Nephron progenitor cell (in vitro differentiated cells): ENCODE measurements at places on chromosomes 7 and 10.

GRCh38 chr10:103476046-103476768 lies 2.8 kb downstream of the CALHM3 start:
- peak; percentile 48 for DNase-seq

- no peak for DNase-seq
Observed at GRCh38 chr7:99121496-99122021, 22.3 kb downstream of the SMURF1 start.

- DNase-seq = no peak
Observed at GRCh38 chr7:33873981-33874750, 31.2 kb upstream of the BMPER start.

DNA sequence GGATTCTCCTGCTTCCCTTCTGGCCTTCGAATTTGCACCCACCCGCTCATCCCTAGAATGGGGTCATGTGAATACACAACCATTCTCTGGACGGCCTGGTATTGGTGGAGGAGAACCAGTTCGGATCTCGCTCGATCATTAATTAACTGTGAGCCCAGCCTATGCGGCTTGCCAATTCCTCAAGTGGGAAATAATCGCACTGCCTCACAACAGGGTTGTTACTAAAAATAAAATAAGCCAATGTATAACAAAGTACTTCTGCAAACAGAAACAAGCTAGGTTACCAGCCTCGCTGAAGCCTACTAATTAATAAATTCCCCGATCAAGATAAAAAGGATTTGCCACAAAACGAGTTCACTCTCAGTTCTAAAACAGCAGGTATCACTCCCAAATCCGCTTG lies 16.2 kb downstream of the CTBP2 start:
- DNase-seq = no peak

DNA sequence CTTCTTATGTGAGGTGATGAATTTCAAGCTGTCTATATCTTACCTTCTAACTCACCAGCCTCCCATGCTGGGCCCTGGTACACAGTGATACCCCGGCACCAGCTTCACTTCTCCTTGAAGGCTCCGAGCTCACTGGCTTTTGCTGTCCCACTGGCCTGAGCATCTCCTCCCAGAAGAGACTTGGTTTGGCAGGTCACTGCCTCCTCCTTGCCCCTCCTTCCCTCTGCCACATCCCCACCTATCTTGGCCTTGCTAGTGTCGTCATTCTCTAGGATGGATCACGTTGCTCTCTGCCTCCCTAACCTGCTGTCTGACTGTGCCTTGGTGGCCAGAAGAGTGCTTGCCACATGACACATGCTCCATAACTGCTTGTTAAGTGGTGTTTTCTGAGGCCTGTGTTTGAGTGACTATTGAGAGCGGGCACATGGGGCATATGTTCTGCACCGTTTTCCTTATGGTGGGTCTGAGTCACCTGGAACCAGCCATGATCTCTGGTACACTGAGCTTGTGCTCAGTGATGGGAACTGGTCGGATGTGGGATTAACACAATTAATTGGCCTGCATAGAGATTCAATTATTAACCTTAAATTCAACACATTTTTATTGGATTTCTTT lies 86.5 kb downstream of the TMEM178B start:
- DNase-seq = no peak

GRCh38 chr10:88848499-88848898 lies 3.1 kb downstream of the ANKRD22 start:
- no peak for DNase-seq

- no peak for DNase-seq
Observed at GRCh38 chr7:117012696-117013095, 59.4 kb downstream of the ST7 start.

GRCh38 chr10:87054373-87055295 lies 34.5 kb downstream of the FAM25A start:
- DNase-seq = no peak

- peak; percentile 4 for DNase-seq
Observed at GRCh38 chr10:46546591-46547540, 9.6 kb downstream of the GPRIN2 start.

- no peak for DNase-seq
Observed at GRCh38 chr7:7496311-7496710, 39.4 kb downstream of the COL28A1 start.

GRCh38 chr10:26430641-26431163 lies 7.4 kb upstream of the APBB1IP start:
- DNase-seq = no peak

DNA sequence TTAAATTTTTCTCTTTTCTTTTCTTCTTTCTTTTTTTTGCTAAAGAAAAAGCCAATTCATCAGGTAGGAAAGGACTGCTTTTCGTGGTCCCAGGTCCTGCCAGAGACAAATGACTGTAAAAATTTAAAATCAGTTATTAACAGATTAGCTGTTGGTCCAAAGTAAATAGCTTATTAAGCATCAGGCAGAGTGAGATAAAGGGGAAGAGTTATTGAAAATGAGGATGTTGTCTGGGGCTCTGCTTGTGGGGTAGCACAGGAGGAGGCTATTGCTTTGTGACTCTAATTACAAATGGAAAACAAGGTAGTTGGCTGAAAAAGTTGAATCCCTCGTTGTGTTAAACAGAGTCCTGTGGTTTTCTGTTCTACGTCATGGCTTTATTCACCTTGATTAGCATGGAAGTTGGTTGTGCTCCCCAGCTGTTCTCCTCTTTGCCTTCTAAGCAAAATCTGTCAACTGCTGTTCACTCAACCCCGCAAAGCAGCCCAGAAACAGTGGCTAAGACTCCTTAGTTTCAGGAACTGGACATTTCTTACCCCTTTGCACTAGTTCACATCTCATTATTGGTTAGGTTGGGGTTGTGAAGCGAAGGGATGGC lies 128.9 kb downstream of the SNX10 start:
- DNase-seq = no peak

- DNase-seq = no peak
Observed at GRCh38 chr10:132866601-132867381, 75.6 kb downstream of the CFAP46 start.

DNA sequence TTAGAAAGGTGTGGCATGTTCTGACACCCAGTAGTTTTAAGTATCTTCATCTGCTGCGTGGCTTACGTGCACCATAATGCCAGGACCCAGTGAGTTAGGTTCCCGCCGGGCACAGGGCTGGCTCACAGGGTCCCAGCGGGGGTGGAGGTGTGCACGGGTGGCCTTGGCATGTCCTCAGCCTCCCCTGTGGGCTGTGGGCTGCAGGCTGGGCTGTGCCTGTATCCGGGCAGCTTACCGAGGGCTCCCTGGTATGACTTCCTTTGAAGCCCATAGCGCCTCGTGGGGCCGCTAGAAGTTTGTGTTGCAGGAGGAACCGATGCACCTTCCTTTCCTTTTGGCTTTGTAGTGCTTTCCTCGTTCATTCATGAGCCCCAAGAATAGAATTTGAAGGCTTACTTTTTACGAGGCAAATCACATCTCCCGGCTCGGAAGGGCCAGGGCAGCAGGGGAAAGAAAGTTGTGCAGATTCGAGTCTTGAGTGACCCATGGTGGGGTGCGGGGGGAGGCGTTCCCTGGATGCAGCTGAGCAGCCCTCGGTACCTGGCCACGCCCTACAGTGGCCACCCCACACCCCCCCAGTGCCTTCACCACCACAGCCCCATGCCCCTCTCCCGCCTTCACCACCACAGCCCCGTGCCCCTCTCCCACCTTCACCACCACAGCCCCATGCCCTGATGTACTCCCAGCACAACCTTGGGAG lies 113.2 kb downstream of the WDR37 start:
- DNase-seq = no peak

DNA sequence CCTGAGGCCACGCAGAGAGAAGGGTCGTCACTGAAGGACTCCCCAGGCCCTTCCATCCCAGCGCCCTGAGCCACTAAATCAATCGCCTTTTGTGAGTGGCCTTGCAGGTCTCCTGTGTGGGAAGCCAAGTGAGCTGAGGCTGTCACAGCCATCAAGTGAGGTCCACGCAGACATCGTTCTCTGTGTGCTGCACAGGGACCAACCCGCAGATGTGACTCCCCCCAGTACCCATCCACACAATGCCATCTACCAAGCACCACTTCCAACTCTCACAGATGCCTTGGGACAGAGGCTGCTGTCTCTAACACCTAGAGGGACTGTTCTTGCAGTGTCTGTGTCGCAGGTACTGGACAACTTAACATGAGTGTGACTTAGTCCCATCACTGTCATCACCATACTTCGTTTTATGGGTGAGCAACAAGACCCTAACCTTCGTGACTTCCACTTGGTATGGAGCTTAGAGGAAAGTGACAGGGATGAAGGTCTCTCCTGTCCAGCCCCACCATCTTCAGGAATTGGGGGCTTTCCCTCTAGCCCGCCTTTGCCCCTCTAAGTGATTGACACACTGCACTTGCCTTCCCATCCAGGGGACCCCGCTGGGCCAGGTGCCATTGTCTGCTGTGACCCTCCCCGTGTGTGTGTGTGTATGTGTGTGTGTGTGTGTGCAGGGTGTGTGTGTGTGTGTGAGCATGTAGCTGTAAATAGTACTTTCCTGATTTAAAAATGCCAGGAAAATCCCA lies 51.4 kb upstream of the TMEM72 start:
- no peak for DNase-seq

- peak; percentile 44 for DNase-seq
Observed at GRCh38 chr7:151837285-151838042, 39.5 kb downstream of the PRKAG2 start.

DNA sequence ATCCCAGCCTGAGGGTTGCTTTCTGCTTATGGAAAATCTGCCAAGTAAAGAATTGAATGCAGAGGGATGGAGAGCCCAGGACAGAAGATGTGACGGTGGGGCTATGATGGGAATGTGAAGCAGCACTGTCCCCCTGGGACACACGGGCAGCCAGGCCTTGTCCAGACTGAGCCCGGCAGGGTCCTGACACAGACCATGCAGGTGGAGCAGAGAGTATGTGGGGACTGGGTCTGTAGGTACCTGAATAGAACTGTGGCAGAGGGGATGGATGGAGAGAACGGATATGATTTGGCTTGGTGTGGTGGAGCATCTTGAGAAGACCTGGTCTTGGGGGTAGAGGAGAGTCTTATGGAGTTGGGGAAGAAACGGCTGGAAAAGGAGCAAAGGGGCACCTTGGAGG lies 732 bp upstream of the LRRC18 start:
- no peak for DNase-seq

GRCh38 chr7:116028787-116029186 lies 1.8 kb downstream of the TFEC start:
- no peak for DNase-seq

DNA sequence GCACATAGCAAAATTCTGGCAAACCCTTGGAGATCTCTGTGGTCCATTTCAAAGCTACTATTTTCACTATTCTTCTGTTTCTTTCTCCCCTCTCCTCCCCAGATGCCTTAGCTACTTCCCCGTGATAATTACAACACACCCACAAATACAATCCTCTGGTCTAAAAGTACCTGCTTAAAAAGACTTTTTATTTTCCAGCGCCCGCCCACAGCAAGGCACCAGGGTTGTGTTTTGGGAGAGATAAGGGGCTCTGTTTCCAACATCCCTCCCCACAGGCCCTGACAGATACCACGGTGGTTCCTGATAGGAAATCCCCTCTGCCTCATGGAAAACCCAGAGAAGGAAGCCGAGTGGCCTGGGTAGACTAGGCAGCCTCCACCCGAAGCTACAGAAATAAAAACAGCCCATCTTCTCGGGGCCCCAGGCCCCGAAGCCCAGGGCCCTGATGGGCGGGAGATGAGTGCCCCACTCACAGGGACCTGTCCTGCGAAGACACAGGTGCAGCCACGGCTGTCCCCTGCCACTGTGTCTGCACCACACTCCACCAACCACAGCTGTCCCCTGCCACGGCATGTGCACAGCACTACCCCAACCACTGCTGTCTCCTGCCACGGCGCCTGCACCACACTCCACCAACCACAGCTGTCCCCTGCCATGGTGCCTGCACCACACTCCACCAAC lies 19.7 kb downstream of the CALML5 start:
- DNase-seq = no peak
